ENCODE measurements at places on chromosomes 11 and 22.

DNA sequence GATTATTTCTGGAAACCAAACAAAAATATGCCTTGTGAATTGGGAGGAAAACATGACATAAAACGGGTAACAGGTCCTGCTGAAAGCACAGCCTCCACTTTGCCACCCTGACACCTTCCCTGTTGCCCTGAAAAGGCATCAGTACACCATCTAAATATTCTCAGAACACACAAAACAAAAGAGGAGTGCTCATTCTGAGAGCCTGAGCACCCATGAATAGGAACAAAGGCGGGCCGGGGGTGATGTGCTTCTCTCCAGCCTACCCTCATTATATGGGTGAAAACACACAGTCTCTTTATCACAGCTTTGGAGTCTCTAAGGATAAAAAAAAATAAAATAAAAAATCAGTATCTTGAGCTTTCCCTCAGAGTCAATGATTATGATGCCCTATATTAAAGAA, 19.7 kb downstream of the SCUBE2 start:
- no peak for DNase-seq

DNA sequence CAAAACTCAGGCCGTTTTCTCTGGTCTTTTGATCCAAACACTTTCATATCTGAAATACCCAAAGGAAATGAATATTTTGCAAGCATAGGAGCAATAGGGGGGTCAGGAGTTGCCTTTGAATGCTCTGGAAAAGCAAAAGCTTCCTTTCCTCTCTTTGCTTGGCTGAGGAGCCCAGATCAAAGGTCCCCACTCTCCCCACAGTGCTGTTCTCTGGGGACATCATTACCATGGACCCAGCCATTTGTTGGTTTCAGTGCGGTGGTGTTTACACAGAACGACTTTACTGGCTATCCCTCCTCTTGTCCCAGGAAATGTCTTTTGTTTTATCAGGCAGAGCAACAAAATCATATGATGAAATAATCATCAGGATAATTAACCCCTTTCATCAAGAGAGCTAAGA, 1089.1 kb downstream of the TBC1D22A start:
- DNase-seq: no peak

GRCh38 chr11:2769409-2770095, 69.8 kb upstream of the KCNQ1OT1 start:
- DNase-seq: no peak

DNA sequence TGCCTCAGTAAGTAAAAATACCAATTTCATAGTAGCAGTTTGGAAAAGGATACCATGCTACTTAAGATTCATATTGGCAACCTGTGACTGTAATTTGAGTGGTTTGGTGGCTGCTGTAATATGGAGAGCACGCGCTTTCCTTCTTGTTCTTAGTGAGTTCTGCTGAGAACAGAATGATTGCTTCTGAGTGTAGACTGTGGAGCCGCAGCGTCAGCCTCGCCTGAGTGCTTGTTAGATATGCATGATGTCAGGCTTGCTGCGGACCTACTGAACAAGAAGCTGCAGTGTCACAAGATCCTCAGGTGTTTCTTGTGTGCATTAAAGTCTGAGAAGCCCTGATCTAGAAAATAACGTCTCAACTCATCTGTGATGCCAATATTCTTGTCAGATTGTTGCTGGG, 143.2 kb downstream of the ARHGAP42 start:
- DNase-seq: peak; percentile 11

GRCh38 chr11:131486100-131486499, 115.7 kb downstream of the NTM start:
- DNase-seq: no peak

DNA sequence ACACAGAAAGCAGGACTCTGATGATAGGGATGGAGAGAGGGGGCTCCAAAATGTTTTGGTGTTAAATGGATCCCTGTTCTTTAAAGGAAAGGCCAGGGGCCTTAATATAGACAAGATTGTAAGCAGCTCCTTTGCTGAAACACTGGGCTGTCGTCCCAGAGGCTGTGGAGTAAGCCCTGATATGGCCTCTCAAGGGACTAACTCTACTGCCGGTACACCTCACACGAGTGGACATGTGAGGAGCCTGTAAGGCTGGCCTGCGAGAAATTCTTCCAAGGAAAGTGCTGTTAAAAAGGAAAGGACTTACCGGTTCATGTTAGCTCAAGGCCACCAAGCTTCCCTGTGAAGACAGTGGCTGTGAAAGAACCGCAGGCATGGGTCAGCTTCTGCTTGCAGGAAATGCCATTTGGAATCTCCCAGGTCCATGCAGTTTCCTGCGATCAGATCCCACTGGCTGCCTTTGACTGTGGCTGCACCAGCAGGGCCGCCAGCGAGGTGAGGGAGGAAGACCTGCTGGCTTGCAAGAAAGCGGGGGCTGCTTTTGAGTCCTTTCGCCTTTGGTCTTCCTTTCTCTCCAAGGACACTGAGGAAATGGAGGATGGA, 106.6 kb downstream of the PRR5L start:
- peak; percentile 40 for DNase-seq

GRCh38 chr11:65879617-65880016, at the start of gene CTSW:
TSS of gene CTSW (plus strand) at chr11:65879837. CDS start at chr11:65879855, 18 bp downstream.
- no peak for DNase-seq

DNA sequence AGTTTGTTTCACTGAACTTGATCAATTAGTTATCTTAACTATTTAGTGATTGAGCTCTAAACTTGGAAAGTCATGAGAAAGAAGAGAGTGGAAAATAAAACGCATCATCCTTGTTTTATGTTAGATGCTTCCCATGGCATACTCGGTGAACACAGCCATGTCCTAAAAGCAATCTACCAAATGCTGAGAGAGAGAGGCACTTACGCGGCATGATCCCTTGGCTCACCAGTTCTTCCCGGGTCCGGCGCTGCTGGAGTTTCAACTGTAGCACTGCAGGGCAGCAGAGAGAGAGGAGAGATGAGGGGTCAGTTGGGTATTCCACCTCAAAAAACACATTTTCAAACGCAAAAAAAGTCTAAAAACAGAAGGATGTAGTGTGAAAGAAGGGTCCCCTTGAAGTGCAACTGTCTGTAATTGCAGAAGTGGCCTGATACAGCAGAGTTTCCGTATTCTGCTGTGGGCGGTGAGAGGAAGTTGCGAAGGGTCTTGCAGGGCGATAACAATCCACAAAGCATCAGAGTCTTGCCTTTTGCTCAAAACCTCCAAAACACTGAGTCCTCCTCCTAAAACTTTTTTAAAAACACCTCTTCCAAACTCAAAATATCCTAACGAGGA, 92.7 kb downstream of the SGSM3 start:
- no peak for DNase-seq

- peak; percentile 31 for DNase-seq
Measured at GRCh38 chr11:72471005-72471898, 36.9 kb upstream of the CLPB start.

DNA sequence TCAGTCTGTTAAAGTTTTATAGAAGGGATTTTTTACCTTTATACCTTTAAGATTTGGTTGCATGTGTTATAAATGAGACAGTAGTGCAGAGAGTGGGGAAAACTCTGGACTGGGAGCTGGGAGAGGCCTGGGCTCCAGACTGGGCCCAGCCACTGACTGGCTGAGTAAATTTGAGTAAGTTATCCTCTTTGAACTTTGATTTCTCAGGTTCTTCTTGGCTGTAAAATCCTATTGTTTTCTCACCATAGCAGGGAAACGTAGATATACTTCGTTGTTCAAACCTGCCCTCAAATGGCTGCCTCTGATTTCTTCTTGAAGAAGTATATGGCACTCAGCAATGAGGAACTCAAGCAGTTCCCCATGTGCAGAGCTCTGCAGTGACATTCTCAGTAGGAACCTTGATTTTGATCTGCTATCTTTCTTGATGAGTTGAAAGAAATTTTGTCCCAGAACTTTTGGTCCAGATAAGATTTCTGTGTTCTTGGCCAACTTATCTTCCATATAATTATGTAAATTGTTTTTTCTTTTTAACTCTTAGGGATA, 8.8 kb downstream of the BMAL1 start:
- DNase-seq: no peak

DNA sequence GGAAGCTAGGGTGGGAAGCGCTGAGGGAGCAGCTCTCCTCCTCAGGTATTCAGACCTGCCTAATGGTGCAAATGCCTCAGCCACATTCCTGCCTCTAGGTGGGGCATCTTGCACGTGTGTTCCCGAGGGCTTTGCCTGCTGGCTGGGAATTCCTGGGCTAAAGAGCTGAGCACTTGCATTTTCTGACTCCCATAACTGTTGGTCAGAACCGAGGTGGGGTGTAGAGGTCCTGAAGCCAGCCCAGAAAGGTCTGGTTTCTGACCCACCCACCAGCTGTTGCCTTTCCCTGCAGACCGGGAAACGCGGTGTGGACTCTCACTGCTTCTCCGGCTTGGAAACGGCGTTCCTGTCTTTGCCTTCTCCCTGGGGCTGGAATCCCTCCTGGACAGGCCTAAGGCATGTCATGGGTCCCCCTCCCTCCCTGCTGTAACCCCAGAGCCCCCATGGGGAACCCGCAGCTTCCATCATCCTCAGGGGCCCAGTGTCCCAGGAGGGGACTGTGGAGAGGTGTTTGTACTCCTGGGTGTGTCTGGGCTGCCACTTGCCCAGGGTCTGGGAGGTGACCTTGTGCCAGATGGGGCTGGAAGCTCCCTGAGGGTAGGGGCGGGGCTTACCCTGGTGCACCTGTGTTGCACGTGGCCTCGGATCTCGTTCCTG, 24.0 kb upstream of the SMIM38 start:
- DNase-seq: peak; percentile 76

- DNase-seq: peak; percentile 56
Measured at GRCh38 chr11:79437278-79437980, 3.4 kb downstream of the TENM4 start.

Measured in heart right ventricle (tissue), 16 donors.